ELR (cell line): ENCODE measurements at places on chromosomes 4 and X.
A peak's percentile ranks its signal among the peaks of the same experiment; 100 is the strongest.

- DNase-seq = no peak
Measured at GRCh38 chrX:74426071-74426470, 4.8 kb downstream of the SLC16A2 start.

- no peak for DNase-seq
Measured at GRCh38 chr4:189221691-189222090, 719.0 kb upstream of the FRG1 start.

- no peak for DNase-seq
Measured at GRCh38 chrX:9622128-9622527, 143.5 kb downstream of the GPR143 start.

DNA sequence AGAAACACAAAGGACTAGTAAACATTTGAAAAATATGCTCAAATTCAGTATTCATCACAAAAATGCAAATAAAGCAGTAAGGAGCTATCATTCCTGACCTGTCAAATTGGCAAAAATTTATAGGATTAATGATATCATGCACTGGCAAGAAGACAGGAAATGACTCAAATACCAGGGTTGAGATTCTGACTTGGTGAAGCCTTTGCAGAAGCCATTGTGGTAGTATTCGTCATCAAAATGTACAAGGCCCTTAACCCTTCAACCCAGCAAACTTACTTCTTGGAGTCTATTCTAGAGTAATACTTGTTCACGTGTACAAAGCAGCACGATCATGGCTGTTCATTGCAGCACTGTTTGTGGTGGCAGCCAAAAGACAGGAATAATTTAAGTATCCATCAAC is 132.4 kb downstream of the ENOX2 start:
- peak; percentile 88 for DNase-seq

DNA sequence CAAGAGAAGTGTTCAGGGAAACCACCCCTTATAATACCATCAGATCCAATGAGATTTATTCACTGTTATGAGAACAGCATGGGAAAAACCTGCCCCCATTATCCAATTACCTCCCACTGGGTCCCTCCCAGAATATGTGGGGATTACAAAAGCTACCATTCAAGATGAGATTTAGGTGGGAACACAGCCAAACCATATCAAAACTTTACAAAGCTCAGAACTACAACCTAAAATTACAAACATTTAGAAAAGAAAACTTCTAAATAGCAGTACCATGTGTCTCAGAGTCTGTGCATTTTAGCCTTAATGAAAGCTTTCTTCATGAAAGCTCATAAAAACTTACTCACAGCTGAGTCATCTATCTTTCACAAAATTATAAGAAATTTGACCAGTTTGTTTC is 1442.8 kb upstream of the PCDH7 start:
- DNase-seq = peak; percentile 81

- no peak for DNase-seq
Measured at GRCh38 chrX:39853417-39854030, 244.2 kb downstream of the BCOR start.

DNA sequence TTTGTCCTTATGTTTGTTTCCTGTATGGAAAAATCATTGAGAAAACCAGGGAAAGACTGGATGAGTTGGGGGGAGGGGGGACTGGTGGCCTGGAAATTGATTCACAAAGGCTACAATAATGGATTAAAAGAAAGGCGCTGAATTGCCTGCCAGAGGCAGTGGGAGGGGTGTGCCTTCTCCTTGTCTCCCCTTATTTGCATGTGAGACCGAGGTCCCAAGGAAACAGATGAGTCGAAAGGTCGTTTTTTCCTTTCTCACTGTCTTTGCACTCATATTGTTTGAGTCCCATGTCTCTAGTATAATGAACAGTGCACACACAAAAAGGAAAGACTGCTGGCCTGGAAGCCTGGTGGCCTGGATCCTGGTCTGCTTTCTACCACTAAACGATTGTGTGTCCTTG is 86.6 kb upstream of the ZDHHC15 start:
- no peak for DNase-seq
